ENCODE measurements at places on chromosomes 5 and 9.

GRCh38 chr9:75142202-75142601 is 53.9 kb downstream of the OSTF1 start:
- DNase-seq: no peak

DNA sequence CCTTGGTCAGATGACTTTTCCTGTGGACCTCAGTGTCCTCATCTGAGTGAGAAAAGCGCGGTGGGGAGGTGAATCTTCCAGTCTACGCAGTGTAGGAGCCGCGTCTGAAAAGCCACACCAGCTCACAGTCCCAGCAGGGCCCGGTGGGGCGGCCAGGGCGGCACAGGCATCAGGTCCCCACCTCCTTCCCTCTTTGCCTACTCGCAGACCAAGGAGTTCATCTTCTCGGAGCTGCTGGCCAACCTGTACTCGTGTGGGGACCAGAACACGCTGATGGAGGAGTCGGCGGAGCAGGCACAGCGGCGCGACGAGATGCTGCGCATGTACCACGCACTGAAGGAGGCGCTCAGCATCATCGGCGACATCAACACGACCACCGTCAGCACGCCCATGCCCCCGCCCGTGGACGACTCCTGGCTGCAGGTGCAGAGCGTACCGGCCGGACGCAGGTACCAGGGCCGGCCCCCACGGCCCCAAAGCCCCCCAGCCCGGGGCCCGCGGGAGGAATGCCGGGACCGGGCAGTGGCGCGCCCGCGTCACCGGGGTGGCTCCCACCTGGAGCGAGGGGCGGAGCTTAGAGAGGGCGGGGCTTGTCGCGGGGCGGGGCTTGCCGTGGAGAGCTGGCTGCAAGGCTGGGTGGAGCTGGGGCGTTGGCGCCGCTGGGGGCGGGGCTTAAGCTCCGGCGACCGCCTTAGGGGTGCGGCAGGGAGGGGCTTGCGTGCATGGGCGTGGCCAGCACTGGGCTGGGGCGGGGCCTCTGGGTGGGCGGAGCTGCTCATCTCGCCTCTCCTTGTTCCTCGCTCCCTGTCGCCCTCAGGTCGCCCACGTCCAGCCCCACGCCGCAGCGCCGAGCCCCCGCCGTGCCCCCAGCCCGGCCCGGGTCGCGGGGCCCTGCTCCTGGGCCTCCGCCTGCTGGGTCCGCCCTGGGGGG is 25.6 kb downstream of the GOLGA2 start:
- DNase-seq: peak; percentile 93

DNA sequence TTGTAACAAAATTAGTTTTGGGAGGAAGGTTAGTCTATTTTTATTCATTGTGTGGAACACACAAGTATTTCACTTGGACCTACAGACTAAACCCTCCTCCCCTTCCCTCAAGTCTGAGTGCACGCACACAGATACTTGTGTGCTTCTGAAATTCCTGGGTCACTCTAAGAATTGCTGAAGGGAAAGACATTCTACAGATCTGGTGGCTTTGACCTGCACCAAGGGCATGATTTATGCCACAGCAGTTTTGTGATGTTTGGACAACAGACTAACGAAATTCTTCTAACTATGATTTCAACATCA is 150.5 kb downstream of the ARL15 start:
- DNase-seq: no peak

GRCh38 chr5:124889486-124889825 is 143.0 kb upstream of the ZNF608 start:
- DNase-seq: no peak

GRCh38 chr9:21906881-21907280 is 87.3 kb downstream of the CDKN2A start:
- no peak for DNase-seq

DNA sequence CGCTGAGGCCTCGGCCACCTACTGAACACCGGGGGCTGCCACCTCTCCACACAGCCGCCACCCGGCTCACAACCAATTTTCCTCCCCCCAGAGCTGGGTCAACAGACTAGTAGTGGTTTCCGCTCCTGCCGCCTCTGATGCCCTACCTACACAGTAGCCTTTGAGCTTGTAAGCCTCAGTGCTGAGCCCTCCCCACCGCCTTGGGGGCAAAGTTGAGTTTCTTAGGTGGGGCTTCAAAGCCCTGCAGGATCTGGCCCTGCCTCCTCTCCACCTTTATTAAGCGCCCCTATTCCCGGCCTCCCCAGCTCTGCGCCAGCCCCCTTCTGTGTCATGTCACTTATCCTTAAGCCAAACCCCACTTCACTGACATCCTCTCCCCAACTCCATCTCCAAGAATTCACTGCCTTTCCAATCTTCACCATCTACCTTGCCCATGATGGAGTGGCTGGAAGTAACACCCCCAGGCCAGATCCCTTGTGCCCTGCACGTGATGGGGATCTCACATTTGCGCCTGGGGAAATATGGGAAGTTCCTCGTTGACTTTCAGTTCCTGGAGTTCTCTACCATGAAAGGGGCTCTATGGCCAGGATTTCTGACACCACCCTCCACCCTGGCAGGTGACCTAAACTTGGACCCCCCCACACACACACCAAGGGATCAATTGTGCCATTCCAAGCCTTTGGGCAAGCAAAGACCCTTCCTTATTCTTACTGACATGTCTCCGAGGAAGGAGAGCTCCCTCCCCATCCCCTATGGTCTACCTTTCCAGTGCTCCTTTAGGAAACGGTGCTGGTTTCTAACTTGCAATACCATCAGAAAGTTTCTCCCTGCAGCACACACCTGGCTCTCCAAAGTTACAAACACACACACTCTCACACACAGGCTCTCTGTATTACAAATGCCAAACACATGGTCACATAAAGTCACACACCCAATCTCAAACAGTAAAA is 2.7 kb upstream of the CNTFR start:
- DNase-seq: no peak

GRCh38 chr9:92644278-92644677 is 25.7 kb downstream of the IPPK start:
- no peak for DNase-seq
